GM12891 (cell line): ENCODE measurements at places on chromosomes 1 and 21.

- no peak for DNase-seq
These were observed 9.1 kb downstream of the SGIP1 start for GRCh38 chr1:66542811-66543767.

DNA sequence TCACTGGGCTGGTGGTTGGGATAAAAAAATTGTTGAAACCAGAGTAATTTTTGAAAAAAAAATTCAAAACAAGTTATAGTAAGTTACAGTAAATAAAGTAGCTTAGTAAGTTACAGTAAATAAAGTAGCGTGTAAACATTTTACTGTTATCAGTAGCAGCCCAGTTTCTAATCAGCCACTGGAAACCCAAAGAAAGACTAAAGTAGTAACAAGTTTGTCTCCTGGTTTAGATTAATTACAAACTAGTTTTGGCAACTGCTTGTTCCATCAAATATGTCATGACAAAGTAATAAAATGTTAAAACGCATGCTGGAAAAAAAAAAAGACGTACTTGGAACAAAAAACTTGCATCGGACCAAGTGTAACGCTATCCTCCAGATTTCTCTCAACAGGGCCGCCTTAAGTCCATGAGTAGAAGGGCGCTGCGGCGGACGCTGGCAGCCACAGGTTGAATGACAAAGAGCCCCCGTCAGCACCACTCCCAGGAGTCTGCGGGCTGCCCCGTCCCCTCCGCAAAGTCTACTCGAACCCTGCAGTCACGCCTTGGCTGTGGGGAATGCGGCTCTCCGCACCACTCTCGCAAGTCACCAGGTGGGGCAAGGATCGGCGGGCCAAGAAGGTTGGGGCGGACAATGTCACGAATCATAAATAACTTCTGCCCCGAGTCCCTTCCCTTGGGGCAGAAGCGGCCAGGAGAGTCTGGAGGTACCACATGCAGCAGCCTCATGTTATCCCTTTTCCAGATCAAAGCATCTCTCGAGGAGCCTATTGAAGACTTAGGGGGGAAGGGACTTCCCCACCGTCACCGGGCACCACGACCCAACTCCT is 837 bp downstream of the SLC16A1 start:
- DNase-seq, result peak; percentile 11

- no peak for DNase-seq
These were observed 121.5 kb upstream of the RAB4A start for GRCh38 chr1:229149435-229149834.

- DNase-seq, result no peak
These were observed 5.1 kb downstream of the ATF3 start for GRCh38 chr1:212613440-212614335.

DNA sequence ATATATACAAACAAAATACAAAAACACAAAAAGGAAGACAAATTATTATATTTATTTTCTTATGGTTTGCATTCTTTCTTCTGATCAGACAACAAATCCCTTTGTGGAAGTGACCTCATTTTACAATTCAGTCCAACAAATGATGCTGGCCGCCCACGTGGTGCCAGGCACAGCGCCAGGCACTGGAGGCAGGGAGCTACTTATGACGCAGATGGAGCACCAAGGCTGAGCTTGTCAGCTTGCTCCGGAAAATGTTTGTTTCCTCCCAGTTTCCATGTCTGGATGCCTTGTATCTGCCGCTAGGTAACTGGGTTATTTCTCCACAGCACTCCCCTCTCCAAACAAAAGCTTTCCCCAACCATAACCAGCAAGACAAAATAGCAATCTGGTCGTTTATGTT is 30.7 kb upstream of the CD34 start:
- no peak for DNase-seq
